ENCODE measurements at places on chromosomes 7 and 10.

DNA sequence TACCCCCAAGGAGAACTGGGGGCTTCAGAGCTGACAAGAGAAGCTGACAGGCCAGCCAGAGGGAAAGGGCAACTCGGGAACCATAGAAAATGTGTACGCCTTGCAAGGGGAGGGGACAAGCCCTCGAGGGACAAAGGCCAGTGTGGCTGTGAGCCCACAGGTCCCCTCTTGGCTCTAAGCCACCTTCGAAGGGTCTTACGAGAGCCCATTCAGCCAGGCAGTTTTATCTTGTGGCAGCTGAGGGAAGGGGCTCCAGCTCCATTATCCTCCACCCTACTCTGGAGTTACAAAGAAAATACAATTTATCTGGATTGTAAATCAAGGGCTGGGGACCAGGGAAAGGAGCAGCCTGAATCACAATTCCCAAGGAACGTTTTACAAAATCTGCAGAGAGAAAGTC lies 159.5 kb upstream of the ZMIZ1 start:
- peak; percentile 29 for DNase-seq

DNA sequence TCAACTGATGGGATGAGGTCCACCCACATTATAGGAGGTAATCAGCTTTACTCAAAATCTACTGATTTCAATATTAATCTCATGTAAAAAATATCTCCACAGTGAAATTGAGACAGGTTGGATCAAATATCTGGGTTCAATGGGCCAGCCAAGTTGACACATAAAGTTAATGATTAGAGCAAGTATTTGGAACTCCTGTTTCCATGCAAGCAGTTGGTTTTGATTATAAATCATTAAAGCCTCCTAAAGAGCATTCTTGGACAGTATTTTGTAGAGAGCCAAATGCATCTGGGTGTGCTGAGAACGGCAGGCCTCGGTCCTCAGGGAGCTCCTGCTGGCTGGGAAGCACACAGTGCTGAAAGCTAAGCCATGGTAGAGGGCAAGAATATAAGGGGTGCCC lies 126.9 kb upstream of the BTBD16 start:
- DNase-seq, result no peak

- DNase-seq, result no peak
Observed at GRCh38 chr7:31669461-31669860, 17.6 kb upstream of the PPP1R17 start.

DNA sequence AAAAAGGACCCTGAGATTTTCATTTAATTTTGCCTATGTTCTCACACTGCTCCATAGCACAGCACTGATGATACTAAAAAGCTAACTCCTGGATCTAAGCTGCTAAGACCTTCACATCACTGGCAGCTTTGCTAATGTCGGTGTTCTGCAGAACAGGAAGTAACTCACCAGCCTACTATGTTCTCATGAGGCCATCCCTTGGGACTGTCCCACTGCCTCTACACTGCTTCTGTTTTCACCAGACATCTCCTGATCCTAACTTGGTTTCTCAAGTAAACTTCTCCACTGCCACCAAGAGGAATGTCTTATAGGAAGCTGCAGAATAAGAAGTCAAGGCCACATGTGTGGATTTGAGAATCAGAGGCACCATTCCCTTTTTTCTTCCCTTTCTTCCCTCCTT lies 15.1 kb downstream of the HTR7 start:
- no peak for DNase-seq

GRCh38 chr7:24403557-24403956 lies 119.6 kb downstream of the NPY start:
- DNase-seq, result no peak

DNA sequence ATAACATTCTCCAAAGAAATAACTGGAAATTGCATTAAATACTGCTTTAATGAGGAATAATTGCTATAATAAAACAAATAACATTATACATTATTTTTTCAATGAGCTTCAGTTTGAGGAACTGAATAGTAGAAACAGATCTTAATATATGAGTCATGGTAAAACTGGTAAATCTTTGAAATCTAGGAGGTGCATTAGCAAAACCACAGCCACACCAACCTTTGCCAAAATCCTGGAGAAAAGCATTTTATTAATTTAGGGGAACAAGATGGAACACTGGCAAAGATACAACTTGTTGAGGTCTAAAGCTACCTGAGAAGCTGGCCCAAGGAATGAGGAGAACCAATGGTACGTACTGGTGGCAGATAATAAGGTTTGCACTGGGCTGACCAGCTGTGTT lies 5.4 kb upstream of the ASL start:
- no peak for DNase-seq

GRCh38 chr7:17939211-17939605 lies 1.1 kb downstream of the SNX13 start:
- DNase-seq, result no peak

DNA sequence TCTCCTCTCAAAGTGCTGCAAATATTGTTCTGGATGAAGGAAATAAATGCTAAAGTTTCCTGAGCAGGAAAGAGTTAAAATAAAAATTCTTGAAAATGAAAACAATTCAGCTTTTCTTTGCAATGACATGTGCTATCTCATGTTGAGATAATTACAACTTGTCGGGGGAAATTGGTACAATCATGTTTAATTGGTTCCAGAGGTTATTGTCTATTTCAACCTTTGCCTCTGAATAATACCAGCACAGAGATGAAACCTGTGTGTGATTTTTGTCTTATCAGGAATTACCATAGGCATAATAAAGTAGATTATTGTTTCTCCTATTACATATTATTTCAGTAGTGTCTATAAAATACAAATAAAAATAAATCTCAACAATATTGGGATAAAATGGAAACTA lies 305.0 kb downstream of the XPNPEP1 start:
- DNase-seq, result no peak

DNA sequence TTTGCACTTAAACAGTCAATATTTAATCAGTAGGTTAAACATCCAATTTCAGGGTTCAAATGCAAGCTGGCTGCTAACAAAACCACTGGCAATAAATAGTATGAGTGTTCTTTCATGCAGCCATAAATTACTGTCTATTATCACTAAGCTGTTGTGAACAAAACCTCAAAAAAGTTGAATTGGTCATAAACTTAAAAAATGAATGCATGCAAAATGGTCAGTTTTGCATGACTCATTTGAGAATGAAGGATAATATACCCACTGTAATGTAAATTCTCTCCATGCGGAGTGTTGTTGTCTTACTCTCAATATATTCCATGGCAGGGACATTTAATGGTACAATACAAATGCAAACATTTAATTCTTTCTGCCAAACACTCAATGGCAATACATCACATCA lies 226.4 kb downstream of the MAGI2 start:
- DNase-seq, result no peak

- no peak for DNase-seq
Observed at GRCh38 chr7:37927773-37928444, 7.5 kb downstream of the EPDR1 start.

GRCh38 chr7:44469461-44470134 lies 20.9 kb downstream of the NUDCD3 start:
- no peak for DNase-seq

- no peak for DNase-seq
Observed at GRCh38 chr7:55351263-55351662, 13.9 kb upstream of the LANCL2 start.

Measured in endodermal cell (in vitro differentiated cells).